ENCODE measurements at places on chromosomes 6 and 20. TPM values are rescaled to one million over a fixed set of nuclear protein-coding genes. Genes with fewer than 3 reads are reported as not detected.

Gene TRIM38
- total RNA-seq: 5.9 TPM

DNA sequence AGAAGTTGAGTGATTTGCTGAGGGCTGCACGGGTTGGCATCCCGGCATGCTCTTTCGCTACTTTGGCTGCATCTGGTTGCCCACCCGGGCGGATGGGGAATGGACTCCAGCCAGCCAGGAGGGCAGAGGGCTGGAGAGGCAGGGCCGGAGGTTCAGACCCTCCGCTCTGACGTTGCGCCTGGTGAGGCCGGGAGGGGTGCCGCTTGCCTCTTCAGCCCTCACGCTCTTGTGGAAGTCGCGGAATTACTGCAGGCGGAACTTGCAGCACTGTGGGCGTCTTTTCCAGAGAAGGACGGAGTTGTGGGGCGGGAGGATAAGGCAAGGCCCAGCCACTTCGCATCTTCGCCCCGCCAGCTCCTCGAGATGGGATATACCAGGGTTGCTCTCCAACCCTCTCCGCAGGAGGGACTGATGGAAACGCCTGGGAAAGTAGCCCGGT lies 656 bp downstream of the RTEL1 start:
- DNase-seq: peak; percentile 81

Gene CAGE1
- not detected for total RNA-seq

Gene ADGRF4
- not detected for total RNA-seq

DNA sequence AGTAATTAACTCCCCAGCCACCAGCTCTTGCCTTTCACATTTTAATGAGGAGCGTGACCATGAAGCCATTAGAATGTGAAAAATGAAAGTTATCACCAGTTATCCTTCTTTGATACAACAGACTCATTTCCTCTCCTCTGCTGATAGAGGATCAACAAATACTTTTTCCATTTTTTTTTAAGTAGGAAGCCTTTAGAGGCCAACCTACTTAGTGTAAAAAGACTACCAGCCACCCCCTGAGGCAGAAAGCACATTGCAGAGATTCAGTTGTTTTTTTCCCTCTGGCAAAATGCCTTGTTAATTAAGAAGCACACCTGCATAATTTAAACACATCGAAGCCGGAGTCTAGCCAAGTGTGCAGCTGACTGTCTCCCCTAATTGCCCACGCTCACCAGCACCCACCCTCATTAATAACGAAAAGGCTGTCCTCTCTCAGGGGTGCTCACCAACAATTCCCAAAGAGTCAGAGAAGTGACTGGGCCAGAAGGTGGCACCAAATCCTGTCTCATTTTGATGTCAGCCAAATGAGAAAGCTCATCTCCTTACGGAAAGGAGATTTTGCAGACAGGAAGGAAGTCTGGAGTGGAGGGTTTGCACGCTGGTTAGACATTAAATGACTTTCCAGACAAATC lies 60.9 kb upstream of the MC3R start:
- DNase-seq: peak; percentile 24

Gene TTLL9
- not detected for total RNA-seq

Gene TINAG
- not detected for total RNA-seq

Gene TGM3
- not detected for total RNA-seq

- peak; percentile 37 for DNase-seq
Measured at GRCh38 chr6:34460796-34461507, 4.9 kb upstream of the PACSIN1 start.

- no peak for DNase-seq
Measured at GRCh38 chr6:29736563-29736962, 13.3 kb downstream of the HLA-F start.

Gene ATP9A
- 14.2 TPM for total RNA-seq

DNA sequence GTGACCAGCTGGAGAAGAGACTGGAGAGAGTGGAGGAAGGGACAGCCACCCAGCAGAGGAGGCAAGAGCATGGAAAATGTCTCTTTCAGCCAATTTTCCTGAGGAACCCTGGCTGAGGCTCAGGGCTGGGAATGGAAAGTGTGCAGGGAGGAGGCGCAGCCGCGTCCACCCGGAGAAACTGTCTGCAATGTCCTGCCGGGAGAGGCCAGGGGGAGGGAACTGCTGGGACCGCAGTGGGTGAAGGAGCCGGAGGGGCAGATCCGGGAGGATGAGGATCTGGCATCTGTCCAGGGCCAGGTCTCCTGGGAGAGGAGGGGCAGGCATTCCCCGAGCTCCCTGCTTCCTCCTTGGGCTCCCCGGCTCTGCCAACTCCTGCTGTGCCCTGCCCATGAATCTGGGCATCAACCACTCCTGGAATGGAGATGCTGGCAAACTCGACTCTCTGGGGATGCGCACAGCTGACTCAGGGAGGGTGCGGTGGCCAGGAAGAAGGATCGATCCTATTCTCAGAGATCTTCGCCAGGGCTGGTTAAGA lies 17.4 kb upstream of the HM13 start:
- peak; percentile 80 for DNase-seq

- no peak for DNase-seq
Measured at GRCh38 chr6:18605841-18606240, 218.7 kb downstream of the RNF144B start.

Gene TULP4
- 23.8 TPM for total RNA-seq

GRCh38 chr6:5584078-5584482 lies 322.8 kb downstream of the FARS2 start:
- DNase-seq: peak; percentile 51

Gene BCLAF1
- total RNA-seq: 62.6 TPM

- no peak for DNase-seq
Measured at GRCh38 chr6:27124252-27124657, 123.2 kb upstream of the PRSS16 start.

DNA sequence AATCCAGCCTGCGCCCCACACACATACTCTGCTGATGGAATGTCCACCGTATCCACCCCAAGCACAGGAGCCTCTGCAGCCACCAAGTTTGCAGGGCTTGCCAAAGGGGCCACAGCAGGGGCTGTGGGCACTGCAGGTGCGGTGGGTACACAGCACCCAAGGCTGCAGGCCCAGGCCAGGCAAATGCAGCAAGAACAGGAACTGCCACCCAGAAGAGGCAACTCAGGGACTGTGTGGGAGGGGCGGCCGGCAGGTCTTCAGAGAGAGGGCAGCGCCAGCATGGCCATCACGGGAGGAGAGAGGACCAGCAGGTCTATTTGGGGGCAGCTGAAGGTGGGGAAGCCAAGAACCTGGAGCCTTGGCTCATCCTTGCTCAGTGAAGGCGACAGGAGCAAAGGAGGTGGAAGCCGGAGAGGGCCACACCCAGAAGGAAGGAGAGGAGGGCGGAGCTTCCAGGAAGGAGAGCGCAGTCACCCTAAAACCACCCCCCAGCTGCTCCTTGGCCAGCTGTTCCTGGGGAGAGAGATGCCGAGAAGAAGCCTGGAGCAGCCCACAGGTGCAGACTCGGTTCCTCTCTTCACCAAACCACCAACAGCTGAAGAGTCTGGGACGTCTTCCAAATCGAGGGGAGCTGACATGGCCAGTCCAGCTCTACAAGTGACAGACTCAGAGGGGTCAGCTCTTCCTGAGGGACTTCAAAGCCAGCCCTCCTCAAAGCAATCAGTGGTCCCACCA lies 265.1 kb upstream of the CDYL start:
- DNase-seq: no peak

DNA sequence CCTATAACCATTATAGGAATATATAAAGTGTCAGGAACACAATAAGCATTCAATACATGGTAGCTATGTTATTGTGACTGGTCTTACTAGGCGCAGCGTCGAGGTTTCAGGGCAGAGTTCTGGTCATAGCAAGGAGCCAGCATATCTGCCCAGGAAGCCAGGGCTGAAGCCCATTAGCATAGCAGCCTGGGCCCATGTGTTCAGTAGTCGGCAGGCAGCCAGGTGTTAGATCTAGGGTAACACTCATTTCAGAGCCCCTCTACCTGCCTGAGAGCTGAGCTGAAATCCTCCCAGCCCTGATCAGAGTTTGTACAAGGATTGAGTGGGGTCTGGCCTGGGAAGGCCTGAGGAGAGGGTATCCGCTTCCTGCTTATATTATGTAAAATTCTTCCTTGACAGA lies 32.1 kb downstream of the C20orf173 start:
- DNase-seq: no peak

DNA sequence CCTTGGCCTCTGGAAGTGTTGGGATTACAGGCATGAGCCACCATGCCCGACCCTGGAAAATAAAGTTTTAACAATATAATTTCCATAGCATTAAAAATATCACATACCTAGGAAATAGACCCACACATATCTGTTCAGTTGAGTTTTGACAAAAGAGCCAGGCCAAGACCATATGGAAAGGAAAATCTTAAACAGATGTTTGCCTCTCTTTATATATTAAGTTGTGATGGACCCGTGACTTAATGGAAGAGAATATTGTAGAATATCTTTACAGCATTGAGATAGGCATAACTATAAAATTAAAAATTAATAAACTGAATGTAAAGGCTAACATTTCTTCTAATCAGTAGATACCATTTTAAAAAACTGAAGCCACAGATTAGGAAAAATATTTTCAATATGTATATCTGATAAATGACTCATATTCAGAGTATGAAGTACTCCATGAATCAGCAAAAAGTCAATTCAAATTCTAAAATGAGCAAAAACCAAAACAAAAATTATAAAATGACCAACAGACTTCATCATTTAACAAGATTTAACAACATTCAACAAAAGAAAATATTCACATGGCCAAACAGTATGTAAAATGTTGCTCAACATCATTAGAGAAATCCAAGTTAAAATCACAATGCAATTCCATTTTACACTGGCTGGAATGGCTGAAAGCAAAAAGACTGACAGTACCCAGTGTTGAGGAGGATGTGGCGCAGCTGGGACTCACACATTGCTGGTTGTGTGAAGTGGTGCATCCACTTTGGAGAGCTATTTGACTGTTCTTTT lies 43.3 kb downstream of the GTF2H5 start:
- peak; percentile 60 for DNase-seq

Gene GTSF1L
- total RNA-seq: not detected

DNA sequence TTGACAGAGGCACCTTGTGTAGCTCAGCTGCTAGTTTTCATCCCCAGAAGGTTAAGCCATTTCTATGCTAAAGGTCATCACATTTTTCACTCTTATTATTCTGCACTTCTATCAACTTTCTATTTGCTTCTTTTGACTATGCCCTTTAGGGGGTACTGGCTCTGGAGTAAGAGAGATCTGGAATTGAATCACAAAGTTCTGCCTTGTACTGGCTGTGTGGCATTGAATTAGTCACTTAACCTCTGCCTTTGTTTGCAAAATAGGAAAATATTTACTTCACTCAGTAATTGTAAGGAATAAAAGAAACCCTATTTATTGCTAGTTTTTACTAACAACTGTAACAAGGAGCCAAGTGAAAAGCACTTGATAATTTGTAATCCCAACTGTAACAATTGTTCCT lies 56.8 kb upstream of the MTRF1L start:
- no peak for DNase-seq

Gene FRMD1
- total RNA-seq: not detected

DNA sequence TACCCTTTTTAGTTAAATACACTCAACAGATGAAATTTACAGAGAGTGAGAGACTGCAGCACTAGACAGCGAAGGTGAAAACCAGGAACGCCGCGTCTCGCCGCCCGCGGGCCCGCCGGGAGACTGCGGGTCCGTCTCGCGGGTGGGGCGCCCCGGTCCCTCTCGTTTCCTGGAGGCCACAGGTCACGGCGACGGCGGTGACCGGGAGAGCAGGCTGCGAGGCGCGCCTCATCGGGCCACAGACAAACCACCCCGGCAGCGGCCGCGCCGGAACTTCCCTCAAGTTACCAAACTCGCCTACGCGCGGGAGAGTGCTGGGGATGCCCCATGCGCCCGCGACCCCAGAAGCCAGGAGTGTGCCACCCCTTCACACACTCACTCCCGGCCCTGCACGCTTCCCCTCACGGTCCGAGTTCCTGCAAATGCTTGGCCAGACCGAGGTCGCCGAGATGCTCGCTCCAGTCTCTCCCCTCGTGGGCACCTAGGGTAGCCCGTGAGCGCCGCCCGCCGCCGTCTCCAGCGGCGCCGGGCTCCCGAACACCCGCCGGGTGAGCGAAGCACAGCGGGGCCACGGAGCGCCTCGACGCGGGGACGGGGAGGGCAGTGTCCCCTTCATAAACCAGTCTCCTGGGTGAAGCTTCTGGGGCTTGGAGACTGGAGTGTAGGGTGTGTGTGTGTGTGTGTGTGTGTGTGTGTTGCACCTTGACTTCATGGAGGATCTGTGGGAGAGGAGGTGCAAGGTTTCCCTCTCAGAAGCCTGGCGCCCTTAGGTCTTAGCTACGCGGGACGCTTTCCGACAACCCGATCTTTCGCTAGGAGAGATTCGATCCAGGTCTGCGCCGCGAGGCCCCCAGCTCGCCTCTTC lies 1.4 kb downstream of the BACH2 start:
- peak; percentile 47 for DNase-seq

Gene NQO2
- total RNA-seq: 29.6 TPM

DNA sequence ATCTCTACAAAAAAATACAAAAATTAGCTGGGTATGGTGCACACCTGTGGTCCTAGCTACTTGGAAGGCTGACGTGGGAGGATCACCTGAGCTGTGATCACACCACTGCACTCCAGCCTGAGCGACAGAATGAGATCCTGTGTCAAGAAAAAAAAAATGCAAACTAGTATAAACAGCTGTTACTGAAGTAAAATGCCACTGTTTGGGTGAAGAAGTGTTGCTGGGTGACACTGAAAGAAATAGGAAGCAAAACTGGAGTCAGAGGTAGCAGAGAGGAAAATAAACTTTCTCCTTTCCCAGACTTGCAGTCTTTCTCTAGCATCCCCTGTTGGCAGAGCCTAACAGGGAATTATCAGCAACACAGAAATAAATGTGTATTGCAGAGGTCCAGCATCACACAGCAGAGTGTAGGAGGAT lies 241.2 kb upstream of the PREP start:
- DNase-seq: no peak

DNA sequence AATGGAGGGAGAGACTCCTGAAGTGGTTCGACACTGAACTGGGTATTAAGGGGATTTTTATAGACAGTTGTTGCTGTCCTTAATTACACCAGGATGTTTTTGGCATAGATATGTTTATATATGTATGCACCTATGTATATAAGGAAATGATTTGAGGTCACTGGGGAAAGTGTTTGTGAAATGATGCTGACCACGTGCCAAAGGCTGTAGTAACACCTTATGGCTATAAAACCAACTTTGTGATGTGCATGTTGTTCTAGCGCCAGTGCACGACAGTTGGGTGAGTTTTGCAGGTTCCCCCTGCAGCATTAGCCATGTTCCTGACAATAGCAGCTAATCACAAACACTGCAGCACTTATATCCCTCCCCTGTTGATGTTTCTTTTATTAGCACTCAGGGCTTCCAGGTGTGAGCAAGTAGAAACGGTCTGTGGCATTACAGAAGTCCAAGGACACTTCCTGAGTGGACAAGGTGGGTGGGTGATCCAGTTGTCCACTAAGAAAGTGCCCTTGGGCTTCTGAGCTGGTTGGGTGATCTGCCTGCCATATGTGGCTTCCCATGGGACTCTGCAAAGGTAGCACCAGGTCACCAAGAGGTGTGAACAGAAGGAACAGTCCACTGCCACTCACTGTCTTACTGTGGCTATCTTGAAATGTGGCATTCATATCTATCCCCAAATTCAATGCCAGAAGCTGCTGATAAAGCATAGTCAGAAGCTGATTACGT lies 63.0 kb upstream of the RBM24 start:
- no peak for DNase-seq

Gene ME1
- total RNA-seq: 4.0 TPM
